ENCODE measurements at places on chromosomes 4 and X. TPM values are rescaled to one million over a fixed set of nuclear protein-coding genes. Genes with fewer than 3 reads are reported as not detected.

DNA sequence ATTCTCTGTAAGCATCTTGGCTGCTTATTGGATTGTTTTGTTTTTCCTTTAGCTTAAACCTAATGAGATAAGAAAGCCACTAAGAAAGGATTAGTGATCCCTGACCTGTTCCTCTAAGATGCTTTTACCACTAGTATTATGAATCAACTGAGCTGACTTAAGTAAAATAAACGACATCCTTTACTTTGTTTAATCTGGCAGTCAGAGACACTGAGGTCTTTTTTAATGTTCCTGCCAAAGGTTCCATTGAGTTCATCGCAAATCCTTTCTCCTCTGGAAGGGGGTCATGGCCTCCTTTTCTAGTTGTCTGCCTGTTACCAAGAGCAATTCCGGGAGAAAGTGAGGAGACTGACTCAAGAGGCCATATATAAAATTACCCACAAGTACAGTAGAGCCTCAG, 1038.3 kb upstream of the SLIT2 start:
- DNase-seq, result no peak

- no peak for DNase-seq
Measured at GRCh38 chrX:97332963-97333362, 449.3 kb downstream of the RPA4 start.

RNF175 gene
- total RNA-seq, result 2.2 TPM

DNA sequence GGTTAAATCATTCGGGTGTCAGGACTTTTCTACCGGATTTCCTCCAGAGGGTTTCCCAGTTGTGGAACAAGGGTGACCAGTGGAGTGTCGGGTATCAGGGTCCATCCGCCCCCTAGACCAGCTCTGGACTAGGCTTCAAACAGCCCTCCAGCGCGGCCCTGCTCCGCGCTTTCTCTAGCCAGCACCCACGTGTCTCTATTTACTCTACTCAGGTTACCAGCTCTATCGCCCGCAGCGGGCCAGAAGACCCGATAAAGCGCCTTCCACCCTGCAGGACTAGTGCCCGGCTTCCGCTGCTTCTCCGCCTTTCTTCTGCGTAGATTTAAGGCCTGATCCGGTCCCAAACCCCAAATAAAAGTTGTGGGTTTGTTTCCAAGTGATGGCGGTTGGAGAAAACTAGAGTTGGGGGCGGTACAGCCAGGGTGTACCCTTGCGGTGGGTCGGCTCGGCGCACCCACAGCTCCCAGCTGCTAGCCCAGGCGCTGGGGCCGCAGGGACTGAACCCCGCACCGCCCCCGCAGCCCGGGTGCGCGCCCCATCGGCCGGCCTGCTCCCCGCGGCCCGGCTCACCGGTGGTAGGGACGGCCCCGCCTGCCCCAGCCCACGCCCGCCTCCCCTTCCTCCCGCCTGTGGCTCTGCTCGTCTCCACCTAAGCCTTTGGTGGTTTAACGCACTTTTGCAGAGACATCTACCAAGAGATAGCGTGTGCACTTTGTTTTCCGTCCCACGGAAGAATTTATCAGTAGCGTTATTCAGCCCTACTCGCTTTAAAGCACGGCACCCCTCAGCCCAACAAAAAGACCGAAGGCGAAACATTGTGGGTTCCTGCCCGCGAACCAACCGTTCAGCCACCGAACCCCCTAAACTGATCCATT, 2.1 kb downstream of the LEF1 start:
- DNase-seq, result no peak

DNA sequence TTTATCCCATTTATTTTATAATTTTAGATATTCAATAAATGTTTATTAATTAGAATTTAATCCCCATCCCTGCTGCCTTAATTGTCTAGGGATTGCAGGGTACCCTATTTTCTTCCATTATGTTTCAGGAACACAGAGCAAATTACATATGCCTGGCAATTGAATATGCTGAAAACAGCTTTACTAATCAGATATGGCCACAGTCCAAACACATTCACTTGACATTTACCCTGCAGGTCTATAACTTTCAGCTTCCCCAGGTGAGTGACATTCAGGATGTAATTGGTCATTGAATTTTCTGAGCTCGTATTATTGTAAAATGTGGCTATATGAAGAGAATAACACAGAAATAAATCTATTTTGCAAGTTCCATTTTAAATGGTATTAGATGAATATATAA, 218.7 kb upstream of the NDST4 start:
- no peak for DNase-seq

DNA sequence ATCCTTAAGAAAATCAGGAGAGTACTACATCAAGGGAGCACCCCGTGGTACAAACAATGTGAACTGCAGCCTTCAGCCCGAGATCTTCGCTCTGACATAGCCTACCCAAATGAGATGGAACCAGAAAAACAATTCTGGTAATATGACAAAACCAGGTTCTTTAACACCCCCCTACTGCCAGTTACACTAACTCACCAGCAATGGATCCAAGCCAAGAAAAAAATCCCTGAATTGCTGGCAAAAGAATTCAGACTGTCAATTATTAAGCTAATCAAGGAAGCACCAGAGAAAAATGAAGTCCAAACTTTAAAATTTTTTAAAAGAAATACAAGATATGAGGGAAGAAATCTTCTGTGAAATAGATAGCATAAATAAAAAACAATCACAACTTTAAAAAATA, 101.7 kb upstream of the KLF8 start:
- no peak for DNase-seq

- DNase-seq, result no peak
Measured at GRCh38 chrX:110265661-110266060, 52.2 kb downstream of the AMMECR1 start.

CD38 gene
- 1.2 TPM for total RNA-seq

KLHL4 gene
- total RNA-seq, result 0.25 TPM

GRCh38 chrX:9467751-9468150, 2.9 kb downstream of the TBL1X start:
- DNase-seq, result no peak

EDA2R gene
- 1.2 TPM for total RNA-seq

DNA sequence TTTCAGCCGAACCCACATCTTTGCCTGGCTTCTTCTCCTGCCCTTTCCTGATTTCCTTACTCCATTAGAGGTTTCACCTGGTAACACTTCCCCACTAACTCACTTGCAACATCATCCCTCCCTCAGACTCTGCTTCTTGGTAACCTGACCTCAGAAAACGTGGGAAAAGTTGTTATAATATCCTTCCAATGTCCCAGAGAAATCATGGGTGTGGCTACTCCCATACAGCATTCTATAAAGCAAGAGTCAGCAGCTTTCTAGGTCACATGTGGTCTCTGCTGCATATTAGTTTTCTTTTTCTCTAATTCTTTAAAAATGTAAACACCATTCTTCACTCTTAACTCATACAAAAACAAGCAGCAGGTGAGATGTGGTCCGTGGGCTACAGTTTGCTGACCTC, 283.1 kb upstream of the MAOA start:
- no peak for DNase-seq

Data from vagina (tissue), 2 donors.